ENCODE measurements at places on chromosomes 6 and 20. TPM values are rescaled to one million over a fixed set of nuclear protein-coding genes. Genes with fewer than 3 reads are reported as not detected.

E2F3 gene
- total RNA-seq = 4.1 TPM

SIRPG gene
- total RNA-seq = not detected

OPRM1 gene
- total RNA-seq = 1.2 TPM

TCP11 gene
- 0.41 TPM for total RNA-seq

TMC2 gene
- 4.5 TPM for total RNA-seq

ADAM33 gene
- total RNA-seq = 2.4 TPM

LY6G6D gene
- total RNA-seq = not detected

NR2E1 gene
- 6.1 TPM for total RNA-seq

PSORS1C2 gene
- not detected for total RNA-seq

DNA sequence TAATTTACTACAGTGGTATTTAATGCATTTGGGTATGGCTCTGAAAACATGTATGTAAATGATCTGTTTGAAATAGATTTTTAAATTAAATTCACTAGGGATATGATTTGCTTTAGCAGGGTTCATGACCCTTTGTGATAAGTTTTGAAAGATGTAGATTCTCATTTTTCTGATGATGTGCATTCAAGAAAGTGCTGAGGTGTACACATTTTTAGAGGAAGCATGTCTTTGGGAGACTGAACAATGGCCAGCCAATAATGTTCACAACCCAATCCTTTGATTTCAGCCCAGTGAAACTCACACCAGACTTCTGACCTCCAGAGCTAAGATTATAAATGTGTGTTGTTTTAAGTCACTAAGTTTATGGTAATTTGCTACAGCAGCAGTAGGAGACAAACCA, 71.1 kb downstream of the TMEM244 start:
- no peak for DNase-seq

- DNase-seq = no peak
Observed at GRCh38 chr20:62505337-62506045, 29.7 kb upstream of the GATA5 start.

- no peak for DNase-seq
Observed at GRCh38 chr20:32517914-32518592, 67.1 kb downstream of the NOL4L start.

DNA sequence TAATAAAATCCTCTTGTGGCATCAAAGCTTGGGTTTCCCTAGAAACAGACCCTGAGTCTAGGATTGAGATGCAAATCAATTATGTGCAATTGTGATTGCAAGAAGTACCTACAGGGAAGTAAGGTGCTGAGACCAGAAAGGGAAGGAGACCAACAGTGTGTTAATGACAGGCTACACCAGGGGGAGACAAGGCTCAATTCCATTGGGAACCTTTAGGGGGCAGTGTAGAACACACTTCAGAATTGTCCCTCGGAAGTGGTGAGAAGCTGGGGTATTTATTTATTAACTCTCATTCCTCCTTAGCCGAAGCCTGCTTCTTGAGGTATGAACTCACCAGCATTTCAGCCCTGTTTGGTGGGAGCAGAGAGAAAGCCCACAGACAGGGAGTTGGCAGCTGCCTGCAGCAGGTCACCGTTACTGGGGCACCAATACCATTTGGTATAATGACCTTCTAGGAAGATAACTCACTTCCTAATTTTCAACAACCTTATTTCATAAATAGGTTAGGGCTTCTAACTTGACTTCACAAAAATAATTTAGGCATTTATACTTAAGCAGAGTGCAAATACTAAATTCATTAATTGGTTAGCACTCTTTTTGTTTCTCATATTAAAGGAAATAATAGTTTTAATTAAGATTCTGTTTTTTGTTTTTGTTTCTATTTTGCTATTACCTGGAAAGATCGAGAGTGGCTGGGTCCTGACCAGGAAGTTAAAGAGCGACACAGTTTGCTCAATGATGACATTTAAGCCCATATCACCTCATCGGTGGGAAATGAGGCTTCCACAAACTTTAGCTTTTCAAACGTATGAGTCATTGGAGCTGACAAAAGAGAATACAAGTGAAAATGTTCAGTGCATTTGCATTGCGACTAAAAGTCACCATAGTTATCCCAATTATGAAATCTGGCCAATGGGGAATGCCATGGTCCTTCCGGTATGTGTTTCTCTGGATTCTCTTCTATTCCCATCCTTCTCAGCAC, 94.8 kb downstream of the BTBD3 start:
- no peak for DNase-seq

DNA sequence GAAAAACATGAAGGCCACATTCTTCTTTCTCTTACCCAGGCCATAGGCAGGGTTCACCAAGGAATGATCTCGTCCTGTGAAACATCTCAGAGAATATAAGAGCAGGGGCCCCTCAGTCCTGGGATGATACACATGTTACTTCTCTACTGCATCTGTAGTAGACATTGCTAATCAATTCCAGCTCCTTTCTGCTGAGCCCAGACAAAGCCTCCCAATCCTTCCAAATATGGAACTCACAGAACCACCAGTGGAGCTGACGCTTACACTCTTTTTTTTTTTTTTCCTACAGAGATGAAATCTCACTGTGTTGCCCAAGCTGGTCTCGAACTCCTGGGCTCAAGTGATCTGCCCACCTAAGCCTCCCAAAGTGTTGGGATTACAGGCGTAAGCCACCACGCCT, 9.1 kb downstream of the SNTA1 start:
- DNase-seq = no peak

- no peak for DNase-seq
Observed at GRCh38 chr20:3247638-3248037, 8.6 kb upstream of the SLC4A11 start.

- no peak for DNase-seq
Observed at GRCh38 chr20:13322621-13323020, 101.5 kb downstream of the ISM1 start.

- DNase-seq = no peak
Observed at GRCh38 chr6:116476002-116476678, 15.0 kb downstream of the CALHM6 start.

DNA sequence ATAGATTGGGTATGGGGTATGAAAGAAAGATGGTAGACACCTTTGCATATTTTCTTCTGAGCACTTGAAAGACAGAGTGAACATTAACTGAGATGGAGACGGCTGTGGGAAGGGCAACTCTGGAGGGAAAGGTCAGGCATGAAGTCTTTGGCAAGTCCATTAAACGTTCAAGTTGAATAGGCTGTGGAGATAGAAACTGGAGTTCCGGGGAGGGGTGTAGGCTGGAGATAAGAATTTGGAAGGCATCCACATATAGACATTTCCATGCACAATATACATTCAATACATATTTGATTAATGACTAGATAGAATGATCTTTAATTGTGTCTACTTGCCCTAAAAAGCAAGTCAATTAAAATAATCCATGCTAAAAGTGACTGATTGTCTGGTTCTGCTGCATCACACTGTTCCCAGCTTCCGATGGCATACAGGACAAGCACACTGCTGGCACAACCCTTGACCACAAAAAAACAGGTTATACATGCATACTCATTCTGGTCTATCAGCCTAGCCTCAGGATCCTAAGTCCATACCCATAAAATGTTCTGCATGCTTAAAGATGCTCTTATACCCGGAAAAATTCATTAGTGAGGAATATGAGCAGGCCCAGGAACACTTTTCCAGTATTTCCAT, 1.9 kb upstream of the MYLK4 start:
- DNase-seq = no peak

DNA sequence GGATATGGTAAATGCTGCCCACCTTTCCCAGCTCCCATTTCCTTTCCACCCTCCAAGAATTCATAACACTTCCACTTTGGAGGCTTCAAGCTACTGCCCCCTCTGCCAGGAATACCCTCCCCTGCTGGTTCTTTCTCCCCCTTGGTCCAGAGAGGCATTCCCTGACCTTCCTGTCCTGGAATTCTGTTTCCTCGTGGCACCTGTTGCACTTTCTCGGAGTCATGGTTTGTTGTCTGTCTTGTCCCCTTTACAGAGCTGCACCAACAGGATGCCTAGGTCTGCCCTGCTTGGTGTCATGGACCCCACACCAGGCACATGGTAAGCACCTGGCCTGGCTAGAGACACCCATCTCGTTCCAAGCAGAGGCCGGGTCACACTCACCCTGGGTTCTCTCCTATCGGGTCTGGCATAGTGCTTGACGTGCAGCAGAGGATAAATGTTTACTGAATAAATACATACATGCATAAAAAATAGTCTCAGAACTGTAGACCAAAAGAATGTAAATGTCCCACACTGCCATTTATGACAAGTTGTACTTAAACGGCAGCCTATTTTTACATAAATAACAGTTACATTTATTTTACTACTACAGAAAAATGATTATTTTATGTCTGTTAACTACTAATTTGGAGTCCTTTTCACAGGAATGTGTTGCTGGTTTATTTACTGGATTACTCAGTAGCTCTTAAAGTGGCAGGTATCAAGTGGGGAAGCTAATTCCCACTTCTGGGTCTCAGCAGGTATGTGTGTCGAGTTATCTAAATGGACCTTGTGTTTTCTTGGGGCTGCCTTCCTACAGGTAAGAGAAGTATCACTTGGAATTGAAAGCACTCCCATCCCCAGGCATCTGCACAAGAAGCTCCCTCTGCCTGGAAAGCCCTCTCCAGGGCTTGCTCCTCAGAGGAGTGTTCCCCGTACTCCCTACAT, 69.3 kb downstream of the KIF13A start:
- no peak for DNase-seq

All from frontal cortex (tissue), 4 donors.